ENCODE measurements at places on chromosomes 11 and 22.

DNA sequence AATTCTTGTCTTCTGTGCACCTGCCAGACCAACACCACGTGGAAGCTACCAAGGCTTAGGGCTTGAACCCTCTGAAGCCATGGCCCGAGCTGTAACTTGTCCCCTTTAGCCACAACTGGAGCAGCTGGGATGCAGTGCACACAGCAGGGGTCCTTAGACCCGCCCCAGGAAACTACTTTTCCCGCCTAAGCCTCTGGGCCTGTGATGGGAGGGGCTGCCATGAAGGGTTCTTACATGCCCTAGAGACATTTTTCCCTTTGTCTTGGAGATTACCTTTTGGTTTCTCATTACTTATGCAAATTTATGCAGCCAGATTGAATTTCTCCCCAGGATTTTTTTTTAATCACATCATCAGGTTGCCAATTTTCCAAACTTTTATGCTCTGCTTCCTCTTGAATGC, 9.7 kb downstream of the PATE3 start:
- no peak for DNase-seq

- no peak for DNase-seq
These were observed 15.4 kb upstream of the ST14 start for GRCh38 chr11:130144141-130144540.

GRCh38 chr11:31863170-31863832, 52.2 kb upstream of the PAX6 start:
- DNase-seq: no peak

DNA sequence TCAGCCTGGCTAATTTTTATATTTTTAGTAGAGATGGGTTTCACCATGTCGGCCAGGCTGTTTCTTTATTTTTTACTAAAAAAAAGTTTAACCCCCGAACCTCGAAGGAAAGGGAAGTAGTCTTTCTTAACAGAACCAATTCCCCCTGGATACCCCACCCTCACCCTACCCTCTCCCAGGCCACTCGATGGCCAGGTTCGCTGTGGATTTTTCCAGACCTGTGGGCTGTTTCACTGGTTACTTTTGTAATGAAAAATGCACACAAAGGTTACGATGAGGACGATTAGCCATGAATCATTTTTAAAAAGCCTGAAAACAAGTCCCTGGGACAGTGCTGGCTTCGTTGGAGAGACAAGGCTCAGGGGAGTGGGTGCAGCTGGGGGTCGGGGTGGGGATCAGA, 2.5 kb downstream of the TSPO start:
- no peak for DNase-seq

DNA sequence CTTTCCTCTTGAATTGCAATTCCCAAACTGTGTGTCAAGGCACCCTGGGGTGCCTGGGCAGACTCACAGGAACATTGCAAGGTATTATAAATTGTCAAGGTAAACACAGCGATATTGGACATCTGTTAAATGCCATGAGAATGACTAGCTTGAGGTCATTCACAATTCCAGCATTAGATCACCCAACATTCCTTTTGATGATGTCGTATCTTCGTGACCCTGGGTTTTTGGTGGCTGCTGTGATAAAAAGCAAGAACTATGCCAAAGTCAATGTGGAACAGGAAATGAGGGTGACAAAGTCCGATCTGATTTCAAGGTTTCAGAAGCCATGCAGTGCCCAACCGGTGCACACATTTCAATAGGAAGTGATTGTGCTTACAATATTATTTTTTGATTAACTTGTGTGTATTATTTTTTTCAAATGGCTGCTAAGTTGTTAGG, 458.4 kb downstream of the MIAT start:
- DNase-seq: no peak

DNA sequence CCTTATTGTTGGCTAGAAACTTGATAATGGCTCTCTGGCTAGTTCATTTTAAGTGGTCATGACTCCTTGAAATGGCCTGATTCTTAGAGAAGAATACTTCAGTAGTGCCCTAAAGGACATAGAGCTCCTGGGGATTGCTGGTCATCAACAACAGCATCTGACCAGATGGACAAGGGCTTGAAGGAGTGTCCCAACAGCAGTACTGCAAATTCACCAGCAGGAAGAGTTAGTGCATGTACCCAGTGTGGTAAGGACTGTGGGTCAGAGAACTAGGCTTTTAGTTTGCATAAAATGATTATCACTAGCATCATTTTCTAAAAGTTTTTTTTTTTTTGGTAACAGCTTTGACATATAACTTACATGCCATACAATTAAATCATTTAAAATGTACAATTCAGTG, 39.5 kb upstream of the CUL5 start:
- DNase-seq: no peak

- DNase-seq: no peak
These were observed 41.4 kb upstream of the CREB3L1 start for GRCh38 chr11:46235777-46236688.

GRCh38 chr22:29190051-29190450, 15.6 kb upstream of the EMID1 start:
- DNase-seq: no peak

GRCh38 chr11:15434529-15434928, 319.8 kb downstream of the INSC start:
- DNase-seq: no peak

DNA sequence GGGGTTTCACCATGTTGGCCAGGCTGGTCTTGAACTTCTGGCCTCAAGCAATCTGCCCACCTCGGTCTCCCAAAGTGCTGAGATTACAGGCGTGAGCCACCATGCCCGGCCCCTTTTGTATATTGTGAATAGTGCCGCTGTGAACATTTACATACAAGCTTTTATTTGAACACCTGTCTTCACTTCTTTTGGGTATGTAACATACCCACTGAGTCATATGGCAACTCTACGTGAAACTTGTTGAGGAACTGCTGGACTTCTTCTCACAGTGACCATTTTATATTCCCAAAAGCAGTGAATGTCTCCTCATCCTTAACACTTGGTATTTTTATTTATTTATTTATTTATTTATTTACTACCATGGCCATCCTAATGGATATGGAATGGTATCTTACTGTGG, 3.9 kb upstream of the SCT start:
- no peak for DNase-seq

- no peak for DNase-seq
These were observed 136.3 kb downstream of the TEAD1 start for GRCh38 chr11:12810568-12810894.

GRCh38 chr11:77501758-77502157, 27.9 kb upstream of the PAK1 start:
- DNase-seq: no peak

GRCh38 chr22:20057596-20058268, 22.3 kb upstream of the DGCR8 start:
- DNase-seq: no peak

DNA sequence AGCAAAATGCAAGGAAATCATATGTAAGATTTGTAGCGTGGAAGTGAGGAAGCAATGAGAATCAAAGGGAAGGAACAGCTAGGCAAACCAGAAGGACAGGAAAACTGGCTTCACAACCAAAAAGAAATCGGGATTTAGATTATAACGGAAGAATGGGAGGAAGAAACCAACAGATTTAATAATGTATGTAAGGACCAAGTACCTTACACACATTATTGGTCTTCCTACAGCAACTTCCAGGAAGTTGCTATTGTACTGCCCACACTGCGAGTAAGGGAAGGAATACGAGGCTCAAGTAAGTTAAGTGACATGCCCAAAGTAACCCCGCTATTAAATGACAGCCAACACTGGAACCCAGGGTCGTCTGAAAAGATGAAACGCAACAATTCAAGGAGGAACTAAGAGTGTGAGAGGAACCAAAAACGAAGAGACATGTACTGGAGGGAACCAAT, 473 bp downstream of the TXN2 start:
- DNase-seq: no peak
